ENCODE measurements at places on chromosomes 11 and 22.

DNA sequence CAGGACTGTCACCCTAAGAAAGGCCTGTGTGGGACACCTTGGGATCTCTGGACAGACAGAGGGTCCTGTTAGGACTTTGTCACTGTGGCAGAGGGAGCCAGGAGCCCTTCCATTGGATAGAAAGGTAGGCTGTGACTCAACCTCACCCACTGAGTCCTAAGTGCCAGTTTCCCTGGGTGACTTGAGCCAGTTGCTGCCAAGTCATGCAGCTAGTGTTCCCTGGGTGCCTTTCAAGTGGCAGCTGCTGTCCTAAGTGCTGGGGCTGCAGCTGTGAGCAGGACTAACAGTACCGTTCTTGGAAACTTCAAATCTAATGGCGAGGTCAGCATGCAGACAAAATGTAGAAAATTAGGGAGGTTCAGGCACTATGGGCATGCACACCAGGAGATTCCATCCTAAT, 393.7 kb downstream of the TMEM135 start:
- DNase-seq, result no peak

- DNase-seq, result no peak
These were observed 233.5 kb upstream of the B3GAT1 start for GRCh38 chr11:134645576-134645975.

- no peak for DNase-seq
These were observed 112.6 kb upstream of the E2F8 start for GRCh38 chr11:19353287-19353850.

DNA sequence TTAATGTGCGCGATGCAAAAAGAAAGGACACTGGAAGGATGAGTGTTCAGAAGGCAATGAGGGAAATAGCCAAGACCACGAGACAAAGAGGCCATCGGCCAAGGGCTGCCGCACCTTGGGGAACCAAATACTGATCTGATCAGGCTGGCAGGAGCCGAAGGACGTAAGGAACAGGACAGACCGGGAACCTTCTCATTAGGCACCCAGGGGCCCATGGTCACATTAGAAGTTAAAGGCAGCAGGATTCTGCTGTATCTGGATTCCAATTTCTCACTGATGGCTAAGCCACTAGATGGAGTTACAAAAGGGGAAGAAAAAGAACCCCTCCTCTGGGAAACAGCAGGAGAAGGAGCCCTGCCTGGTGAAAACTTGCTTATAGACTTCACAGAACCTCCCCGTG, 28.8 kb upstream of the CPT1A start:
- DNase-seq, result no peak

- no peak for DNase-seq
These were observed 157.5 kb downstream of the WNT11 start for GRCh38 chr11:76048763-76049162.

DNA sequence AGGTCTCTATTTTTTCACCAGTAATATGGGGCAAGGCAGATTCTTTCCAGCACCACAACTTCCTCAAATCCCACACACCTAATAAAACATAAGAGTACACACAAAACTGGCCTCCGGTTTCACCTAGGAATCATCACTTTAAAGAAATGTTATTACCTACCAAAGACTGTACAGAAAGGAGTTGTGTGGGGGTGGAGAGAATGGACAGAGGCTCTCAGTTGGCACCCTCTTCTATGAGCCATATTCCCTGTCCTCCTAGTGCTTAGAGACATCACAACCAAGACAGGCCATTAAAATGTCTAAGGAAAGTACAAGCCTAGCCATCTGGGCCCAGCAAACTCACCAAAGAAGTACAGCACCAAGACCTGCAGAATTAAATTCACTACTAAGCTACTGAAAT, 56.1 kb downstream of the RBFOX2 start:
- no peak for DNase-seq

- no peak for DNase-seq
These were observed 2.3 kb upstream of the IRAG1 start for GRCh38 chr11:10695833-10696232.

DNA sequence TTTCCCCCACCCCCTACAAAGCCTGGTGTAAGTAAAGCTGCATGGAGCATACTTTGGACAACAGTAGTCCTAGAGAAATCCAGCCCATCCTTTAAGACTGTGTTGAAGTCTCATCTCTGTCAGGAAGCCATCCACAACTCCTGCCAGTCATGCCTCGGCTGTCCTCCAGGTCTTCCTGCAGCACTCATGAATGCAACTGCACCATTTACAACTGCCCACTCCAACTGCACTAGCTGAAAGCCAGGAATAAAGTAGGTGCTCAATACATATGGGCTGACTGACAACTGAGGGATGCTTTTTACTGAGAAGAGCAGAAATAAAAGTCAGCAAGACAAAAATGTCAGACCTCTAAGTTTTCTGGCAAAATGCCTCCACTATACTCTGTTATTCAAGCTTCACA, 27.4 kb downstream of the IL18BP start:
- no peak for DNase-seq

DNA sequence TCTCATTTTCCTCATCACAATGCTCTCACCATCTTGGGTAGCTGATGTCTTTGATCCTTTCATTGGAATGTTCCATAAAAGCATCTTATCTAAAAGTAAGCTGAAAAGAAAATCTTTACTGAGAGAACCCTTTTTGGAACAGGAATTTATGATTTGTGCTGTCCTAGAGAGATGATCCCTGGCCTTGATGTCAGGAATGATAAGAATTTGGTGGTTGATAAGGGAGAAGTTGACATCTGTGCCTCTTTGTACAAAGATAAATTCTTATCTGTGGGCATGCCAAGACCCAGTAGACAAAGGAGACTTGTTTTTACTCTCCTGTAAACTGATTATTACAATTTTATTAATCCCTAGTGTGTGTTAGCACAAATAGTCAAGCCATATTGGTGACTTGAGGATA, 36.9 kb downstream of the NAALAD2 start:
- DNase-seq, result no peak

GRCh38 chr11:111307472-111308108, 9.2 kb downstream of the POU2AF3 start:
- DNase-seq, result no peak

GRCh38 chr11:107591378-107592230, 657 bp downstream of the ELMOD1 start:
- no peak for DNase-seq

GRCh38 chr11:129383502-129383901, 7.9 kb downstream of the BARX2 start:
- no peak for DNase-seq

DNA sequence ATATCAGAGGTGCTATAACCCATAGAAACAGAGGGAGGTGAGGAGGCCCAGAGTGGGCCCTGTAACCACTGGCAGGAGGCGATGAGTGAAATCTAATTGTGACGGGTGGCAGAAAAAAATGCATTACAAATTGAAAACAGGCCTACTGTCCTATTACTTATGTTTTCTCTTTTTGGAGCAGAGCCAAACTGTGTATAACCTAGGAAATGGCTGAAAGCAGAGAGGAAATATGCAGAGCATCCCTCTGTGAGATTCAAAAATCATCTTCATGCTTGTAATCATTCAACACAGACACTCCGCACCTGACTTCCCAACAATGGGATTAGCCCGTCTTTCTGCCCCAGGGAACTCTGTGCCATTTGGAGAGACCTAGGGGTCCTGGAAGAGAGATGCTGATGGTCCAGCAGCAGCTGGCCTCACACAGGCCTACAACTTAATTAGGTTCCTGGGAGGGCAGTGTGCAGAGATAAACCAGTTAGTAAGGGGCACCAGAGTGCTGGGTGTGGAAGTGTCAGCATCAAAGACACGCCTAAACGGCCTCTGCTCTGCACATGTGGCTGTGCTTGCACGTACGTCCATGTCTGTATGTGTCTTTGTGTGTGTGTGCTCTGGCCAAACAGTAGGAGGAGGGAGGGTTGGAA, 41.8 kb downstream of the MAP6 start:
- peak; percentile 10 for DNase-seq

DNA sequence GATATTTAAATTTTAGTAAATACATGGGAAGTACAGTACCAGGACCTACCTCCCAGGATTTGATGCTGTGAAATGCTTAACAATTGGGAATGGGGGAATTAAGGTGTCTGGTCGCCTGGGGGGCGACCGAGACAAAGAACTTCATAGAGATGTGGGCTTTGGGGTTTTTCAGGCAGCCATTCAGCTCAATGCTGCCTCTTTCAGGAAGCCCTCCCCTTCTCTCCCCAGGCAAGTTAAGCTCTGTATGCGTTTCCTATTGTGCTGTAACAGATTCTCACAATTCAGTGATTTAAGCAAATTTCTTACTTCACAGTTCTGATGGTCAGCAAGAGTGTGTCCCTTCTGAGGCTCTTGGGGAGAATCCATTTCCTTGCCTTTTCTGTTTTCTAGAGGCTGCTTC, 53.8 kb downstream of the KIAA1671 start:
- no peak for DNase-seq

DNA sequence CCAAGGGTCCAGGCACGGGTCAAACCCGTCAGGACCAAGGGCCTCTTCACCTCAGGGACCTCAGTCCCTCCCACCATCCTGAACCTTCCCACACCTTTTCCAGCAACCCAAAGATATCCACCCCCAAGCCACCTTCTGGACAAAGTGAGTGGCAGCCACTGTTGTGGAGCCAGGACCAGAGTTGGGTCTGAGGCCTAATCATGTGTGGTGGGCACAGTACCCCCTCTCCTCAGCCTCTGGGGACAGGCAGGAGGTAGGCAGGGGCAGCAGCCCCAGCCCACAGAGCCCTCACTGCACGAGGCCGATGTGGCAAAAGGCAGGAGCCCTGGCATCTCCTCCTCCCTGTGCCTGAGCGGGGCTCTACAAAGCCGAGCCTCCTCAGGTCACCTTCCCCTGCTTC, 2.5 kb downstream of the KCNJ11 start:
- DNase-seq, result no peak

GRCh38 chr11:90629229-90629806, 406.5 kb upstream of the CHORDC1 start:
- DNase-seq, result no peak

GRCh38 chr11:69285766-69286165, 8.2 kb upstream of the MYEOV start:
- DNase-seq, result no peak

DNA sequence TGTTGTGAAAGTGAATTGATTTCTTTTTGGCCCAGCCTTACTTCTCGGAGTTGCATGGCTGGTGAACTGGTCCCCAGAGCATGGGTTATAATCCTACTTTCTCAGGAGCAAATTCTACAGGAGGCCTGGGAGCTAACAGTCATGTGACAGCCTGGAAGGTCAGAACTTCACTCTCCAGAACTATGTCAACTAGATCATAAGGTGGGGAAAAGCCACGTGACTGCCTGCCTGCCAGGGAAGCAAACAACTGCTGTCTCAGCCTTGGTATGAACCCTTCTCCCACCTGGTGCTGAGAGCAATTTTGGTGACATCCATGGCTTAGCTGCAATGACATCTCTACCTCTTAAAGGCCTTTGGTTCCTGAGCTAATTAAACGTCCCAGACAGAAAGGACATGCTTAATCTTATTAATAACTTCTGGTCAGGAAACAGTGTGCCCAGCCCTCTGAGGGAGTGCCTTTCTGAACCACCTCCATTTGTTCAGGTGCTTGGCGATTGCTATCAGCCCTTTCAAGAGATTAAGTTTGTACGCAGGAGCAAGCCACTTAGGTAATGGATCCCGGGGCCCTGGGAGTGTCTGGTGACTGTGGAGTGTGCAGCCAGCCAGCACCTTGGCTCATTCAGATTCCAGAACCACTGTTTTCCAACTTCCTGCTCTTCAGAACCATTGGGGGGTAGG, 1.4 kb upstream of the CREB3L1 start:
- DNase-seq, result no peak

DNA sequence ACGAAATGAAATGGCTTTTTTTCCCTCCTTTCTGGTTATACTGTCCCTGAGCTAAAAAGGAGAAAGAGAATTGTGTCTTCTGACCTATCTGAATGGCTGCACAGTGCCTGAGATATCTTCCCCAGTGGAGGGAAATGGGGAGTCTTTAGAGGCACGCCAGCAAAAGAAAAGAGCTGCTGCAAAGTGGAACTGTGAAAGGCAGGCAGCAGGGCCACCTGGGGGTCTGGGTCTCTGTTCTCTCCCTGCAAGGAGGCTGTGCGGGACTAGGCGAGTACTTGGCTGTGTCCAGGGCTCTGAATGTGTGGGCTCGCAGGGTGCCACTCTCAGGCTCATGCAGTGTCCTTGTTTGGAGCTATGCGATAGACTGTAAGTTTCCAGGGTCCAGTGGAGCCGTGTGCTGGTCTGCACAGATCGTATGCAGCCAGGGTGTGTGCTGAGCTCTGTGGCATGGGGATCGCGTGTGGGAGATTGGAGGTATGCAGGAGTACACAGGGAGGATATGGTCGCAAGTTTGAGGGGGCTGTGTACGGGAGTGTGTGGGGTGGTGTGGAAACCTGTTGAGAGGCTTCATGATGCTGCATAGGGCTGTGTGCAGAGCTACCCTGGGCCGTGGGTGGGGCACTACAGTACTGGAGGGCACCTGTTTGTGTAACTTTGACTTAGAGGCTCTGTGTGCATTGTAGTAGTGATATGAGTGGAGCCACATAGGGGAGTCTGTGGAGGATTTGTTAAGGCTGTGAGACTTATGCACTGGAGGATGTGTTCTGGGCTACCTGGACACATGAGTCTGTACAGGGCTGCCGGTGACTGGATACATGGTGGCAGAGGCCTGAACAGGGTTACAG, 70.1 kb upstream of the OLFML1 start:
- DNase-seq, result no peak

GRCh38 chr11:217704-218103, 10.2 kb downstream of the RIC8A start:
- no peak for DNase-seq

- DNase-seq, result no peak
These were observed 94.6 kb downstream of the IGLL1 start for GRCh38 chr22:23485490-23485889.

GRCh38 chr11:85115798-85116197, 511.3 kb downstream of the DLG2 start:
- DNase-seq, result no peak

DNA sequence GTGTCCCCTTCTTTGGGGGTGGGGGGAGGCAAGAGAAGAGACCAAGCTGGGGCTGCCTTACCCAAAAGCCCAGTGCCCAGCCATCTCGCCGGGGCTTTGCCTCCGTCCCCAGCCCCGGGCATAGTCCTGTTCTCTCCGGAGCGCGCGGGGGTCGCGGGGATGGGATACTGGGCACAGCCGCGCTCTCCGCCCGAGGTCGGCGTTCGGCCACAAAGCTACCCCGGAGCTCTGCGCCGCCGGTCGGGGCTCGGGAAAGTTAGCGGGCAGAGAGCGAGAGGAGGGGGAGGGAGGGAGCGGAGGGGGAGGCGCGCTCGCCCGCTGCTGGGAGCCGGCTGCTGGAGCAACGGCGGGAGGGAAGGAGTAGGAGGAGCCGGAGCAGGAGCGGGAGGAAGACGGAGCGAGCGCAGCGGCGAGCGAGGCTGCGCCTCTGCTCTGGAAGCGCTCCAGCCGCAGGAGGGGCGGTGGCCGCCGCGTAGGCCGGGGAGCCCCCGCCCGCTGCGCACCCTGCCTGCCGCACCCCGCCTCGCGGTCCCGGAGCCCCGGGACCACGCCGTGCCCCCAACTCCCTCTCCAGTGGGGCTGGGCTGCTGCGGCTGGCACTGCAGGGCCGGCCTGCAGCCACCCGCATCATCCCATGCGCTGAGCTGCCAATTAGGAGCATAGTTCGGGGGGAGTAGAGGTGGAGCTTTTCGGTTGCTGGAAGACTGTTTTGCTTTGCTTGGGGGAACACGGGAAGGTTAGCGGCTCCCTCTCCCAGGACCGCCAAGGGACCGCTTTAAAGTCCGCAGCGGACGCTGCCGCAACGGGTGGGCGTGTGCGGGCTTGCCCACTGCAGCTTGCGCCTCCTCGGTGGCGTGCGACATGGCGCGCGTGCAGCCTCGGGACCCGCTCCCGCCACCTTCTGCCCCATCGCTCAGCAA, at the start of gene SCN4B:
SCN4B (minus strand) TSS at position 272 of the 920 bp plus-strand sequence; CDS start at position 122, 150 bp downstream.
- DNase-seq, result no peak
